ENCODE measurements at places on chromosomes 12 and 14. TPM values are rescaled to one million over a fixed set of nuclear protein-coding genes. Genes with fewer than 3 reads are reported as not detected.

The CRIP2 gene
- 76.9 TPM for total RNA-seq

The FAM181A gene
- not detected for total RNA-seq

The CS gene
- 105 TPM for total RNA-seq

The DNAI7 gene
- total RNA-seq = not detected

The ASB2 gene
- total RNA-seq = 0.16 TPM

The HOXC10 gene
- total RNA-seq = not detected

The SERPINA12 gene
- total RNA-seq = not detected

The PUS1 gene
- total RNA-seq = 8.0 TPM

All from hair follicle dermal papilla cell (primary cell).